NCI-H2227 treated with DMSO at 0.1 percent for 48 hours (cell line): ENCODE measurements at places on chromosomes 13 and 19.

- DNase-seq = no peak
These were observed 2.2 kb downstream of the CLIP3 start for GRCh38 chr19:36030264-36031148.

DNA sequence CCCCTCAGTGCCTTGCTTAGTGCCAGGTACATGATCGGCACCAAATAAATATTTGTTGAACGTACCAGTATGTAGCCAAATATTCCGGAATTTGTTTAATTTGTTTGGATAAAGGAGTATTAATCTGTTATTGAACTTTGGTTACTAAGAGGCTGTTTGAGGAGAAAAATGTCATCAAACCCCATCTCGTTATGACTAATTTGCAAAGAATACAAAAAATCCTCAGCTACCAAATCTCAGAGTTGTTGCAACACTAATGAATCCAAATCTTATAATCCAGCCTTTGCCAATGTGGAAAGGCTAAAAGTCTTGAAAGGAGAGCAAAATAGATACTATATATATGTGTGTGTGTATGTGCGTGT, 79.5 kb downstream of the KLF5 start:
- DNase-seq = no peak

DNA sequence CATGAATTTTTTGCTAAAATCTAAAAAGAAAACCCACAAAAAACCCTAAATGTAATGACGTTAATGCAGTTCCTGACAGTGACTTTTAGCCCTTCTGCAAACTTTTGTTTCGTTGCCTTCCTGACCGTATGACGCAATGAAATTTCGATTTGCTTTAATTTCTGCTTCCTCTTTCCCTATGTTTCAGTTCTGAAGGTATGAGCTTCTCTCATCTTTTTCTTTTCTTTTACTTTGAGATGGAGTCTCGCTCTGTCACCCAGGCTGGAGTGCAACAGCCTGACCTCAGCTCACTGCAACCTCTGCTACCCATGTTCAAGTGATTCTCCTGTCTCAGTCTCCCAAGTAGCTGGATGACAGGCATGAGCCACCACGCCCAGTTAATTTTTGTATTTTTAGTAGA, 6.1 kb upstream of the LILRA5 start:
- DNase-seq = no peak

DNA sequence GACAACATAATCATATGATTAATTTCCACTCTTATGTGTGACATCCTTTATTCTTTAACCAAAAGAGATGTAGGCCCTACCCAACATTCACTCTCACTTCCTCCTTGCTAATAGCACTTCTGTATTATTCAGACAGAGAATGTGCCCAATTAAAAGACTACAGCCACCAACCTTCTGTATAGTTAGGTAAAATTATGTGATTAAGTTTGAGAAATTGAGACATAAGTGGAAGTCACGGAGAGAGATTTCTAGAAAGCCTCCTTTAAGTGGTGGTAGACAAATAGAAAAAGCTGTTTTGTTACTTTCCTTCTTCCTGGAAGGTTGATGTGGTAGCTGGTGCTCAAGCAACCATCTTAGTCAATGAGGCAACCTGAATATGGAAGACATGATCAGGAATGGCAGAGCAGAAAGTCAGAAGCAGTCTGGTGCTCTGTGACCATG, 14.8 kb downstream of the EPSTI1 start:
- no peak for DNase-seq

DNA sequence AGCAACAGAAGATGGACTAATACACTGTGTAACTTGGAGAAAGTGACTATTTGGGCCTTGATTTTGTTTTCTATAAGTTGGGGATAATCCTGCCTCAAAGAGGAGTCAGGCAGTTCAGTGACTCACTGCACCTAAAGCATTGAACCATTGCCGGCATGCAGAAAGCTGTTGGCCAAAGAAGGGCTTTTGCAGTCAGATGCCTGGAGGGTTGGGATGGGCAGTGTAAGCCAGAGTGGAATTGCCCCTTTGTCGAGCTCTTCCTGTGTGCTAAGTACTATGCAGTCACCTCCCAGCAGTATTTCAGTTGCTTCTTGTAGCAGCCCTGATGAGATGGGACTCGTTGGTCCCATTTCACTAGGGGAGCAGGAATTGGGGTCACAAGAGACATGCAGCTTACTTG, 11.1 kb downstream of the ZNF473 start:
- no peak for DNase-seq

- no peak for DNase-seq
These were observed 58.9 kb downstream of the ERICH4 start for GRCh38 chr19:41501854-41502253.

- DNase-seq = peak; percentile 52
These were observed 1.6 kb downstream of the MEX3D start for GRCh38 chr19:1566392-1567115.

DNA sequence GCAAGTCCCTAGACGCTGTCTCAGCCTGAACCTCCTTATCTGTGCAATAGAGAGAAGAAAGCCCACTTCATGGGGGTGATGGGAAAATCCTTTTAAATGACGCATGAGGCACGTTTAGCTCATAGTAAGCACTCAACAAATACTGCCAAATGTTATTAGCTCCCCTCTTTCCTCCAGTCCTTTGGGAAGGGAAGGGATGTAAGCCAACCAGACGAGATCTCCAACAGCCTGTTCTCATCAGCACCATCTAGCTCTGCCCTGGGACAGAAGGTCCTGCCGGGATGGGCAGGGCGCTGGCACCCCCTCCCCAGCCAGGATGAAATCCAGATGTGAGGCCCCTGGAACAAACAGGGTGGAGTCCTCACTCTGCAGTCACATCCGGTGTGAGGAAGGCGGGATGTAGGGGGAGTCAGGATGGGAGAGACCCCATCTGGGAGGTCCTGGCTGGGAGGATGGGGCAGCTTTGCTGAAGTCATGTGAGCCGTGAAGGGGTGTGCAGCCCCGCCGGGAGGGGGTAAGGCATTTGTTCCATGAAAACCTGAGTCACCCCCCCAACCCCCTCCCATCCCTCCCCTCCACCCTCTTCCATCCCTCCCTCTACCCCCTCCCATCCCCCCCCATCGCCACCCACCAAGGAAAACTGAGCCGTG, 4.6 kb downstream of the S1PR2 start:
- DNase-seq = no peak

DNA sequence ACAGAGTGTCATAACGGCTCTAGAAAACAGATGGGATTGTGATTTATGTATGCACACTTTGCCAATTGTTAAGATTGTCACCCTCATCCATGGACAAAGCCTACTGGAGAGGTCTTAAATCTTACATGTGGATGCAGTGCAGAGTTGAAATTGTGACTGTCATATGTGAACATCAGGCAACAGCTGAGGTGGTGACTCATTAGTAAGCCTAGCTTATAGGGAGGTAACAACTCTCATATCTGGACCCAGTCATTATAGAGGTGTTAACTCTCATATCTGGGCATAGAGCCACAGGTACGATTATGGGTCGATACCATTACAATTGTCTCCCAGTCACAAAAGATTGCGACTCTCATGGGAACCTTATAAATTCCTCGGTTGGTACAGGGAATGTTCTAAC, 29.8 kb upstream of the ZNF254 start:
- DNase-seq = no peak

GRCh38 chr13:52419080-52419479, 13.1 kb upstream of the THSD1 start:
- no peak for DNase-seq

- DNase-seq = no peak
These were observed 35.3 kb downstream of the BTBD2 start for GRCh38 chr19:1980091-1980808.

GRCh38 chr19:55165952-55166529, 372 bp downstream of the DNAAF3 start:
- DNase-seq = peak; percentile 98

DNA sequence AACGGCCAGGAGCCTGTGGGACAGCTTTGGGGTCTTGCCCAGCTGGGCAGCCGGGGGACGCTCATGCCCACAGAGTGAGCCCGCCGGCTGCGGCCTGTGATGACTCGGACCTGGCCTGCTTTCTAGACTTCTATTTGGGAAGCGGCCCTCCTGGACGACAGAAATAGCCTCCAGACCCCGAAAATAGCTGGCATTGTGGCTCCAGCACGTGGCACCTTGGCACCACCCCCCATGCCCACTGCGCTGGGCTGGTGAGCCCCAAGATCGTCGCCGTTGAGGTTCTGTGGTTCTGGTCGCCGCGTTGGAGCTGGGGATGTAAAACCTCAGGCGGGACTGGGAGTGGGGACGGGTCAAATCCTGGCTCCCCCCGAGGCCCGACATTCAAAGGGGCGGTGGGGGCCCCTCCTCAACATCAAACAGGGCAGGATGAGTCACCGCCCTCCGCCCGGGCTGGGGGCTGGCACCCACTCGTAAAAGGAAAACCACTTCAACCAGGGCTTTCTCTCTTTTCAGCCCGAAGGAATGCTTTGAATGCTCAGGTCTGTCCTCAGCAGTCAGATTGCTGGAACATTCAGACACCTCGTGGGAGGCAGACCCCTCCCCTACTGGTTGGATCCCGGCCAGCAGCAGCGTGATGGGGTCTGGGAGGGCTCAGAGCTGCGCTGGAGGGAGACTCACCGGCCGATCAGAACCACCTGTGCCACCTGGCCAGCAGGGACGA, 42.1 kb downstream of the GADD45B start:
- no peak for DNase-seq

GRCh38 chr19:35021016-35021415, 9.3 kb upstream of the SCN1B start:
- DNase-seq = no peak

GRCh38 chr19:58181902-58182576, 822 bp upstream of the ZNF274 start:
- DNase-seq = no peak

- no peak for DNase-seq
These were observed 10.7 kb downstream of the AP2S1 start for GRCh38 chr19:46839752-46840497.

GRCh38 chr13:70415136-70415535, 306.9 kb upstream of the KLHL1 start:
- DNase-seq = no peak

DNA sequence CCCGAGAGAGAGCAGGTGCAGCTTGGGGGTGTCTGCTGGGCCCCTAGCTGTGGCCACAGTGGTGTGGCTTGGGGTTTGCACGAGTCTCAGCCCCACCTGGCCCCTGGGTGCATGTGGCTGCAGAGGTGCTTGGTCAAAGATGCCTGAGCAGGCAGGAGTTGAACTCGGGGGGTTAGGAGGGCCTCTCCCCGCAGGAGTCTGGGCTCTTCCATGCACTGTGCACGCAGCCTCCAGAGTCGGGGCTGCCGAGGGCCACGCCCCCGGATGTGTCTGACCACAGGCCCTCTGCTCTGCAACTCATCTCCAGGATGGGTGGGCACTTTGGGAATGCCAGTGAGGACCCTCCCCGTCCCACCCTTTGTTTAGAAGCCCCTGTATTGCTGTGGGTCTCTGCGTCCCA, 91.5 kb upstream of the MCF2L start:
- no peak for DNase-seq

DNA sequence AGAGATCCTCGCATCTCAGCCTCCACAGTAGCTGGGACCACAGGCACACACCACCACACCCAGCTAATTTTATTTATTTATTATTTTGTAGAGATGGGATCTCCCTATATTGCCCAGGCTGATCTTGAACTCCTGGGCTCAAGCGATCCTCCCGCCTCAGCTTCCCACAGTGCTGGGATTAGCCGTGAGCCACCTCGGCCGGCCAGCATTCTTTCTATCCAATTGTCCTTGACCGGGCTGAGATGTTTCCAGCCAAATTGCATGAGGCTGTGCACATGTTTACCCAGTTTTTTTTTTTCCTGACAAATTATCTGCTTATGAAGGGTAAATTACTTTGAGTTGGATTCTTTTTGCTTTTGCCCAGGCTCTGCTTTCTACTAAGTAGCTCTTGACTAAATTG, 28.2 kb downstream of the UNC13A start:
- DNase-seq = peak; percentile 52

- DNase-seq = no peak
These were observed 5.7 kb upstream of the RPL21 start for GRCh38 chr13:27245610-27246009.

GRCh38 chr19:42532891-42533290, 4.6 kb upstream of the CEACAM1 start:
- DNase-seq = no peak

- DNase-seq = no peak
These were observed 33.5 kb upstream of the SPRY2 start for GRCh38 chr13:80374444-80374843.

GRCh38 chr13:113080901-113081521, 24.6 kb upstream of the F7 start:
- DNase-seq = no peak

GRCh38 chr13:105774739-105775460, 760.6 kb downstream of the EFNB2 start:
- DNase-seq = no peak

GRCh38 chr13:40980461-40980860, 38.7 kb downstream of the ELF1 start:
- no peak for DNase-seq

GRCh38 chr19:48793271-48793670, 17.6 kb downstream of the BCAT2 start:
- DNase-seq = no peak

DNA sequence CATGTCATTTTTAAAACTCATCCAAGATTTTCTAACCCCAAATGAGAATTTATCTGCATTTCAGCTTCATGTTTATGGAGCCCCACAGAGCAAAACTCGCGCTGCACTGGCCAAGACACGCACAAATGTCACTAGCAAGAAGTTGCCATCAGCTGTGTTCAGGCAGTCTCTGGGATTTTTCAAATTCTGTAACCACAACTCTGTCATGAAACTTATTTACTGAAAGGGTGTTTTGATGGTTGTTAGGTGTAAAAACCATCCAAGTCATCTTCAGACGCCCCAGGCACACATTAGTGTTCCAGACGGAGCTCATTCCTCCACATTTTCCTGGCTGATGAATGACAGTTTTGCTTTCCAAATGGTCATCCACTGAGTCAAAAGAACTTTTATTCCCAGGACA, 63.4 kb downstream of the SLC7A1 start:
- no peak for DNase-seq

DNA sequence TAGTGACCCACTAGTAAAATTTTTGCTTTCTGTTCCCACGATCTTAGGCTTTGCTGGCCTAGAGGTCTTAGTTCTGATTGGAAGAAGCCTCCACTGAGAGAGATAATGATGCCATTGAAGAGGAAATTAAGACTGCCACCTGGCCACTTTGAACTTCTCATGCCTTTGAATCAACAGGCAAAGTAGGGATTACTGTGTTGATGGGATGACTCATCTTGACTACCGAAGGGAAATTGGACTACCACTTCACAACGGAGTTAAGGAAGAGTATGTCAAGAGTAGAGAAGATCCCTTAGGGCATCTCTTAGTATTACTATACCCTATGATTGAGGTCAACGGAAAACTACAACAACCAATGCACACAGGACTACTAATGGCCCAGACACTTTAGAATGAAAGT, 12.7 kb upstream of the FREM2 start:
- no peak for DNase-seq

GRCh38 chr13:92823059-92823458, 403.5 kb upstream of the GPC6 start:
- no peak for DNase-seq

GRCh38 chr19:47437500-47437899, 18.2 kb upstream of the MEIS3 start:
- no peak for DNase-seq

DNA sequence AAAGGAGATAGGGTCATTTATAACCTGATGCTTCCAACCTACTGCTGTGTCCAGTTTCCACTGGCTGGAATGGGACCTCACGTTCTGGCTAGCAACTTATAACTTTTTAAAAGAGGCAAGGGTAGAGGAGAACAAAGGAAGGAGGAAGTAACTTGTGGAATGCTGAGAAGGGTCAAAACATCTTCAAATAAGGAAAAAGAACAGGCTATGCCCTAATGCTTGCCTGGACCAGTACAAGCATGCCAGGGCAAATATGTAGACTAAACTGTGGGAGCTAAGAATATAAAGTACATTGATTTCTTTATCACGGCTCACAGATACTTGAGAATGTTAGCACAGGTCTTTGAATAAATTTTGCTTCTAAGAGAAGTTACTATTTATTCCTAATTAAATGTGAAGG, 1.5 kb upstream of the ZNF561 start:
- no peak for DNase-seq
